Activated CD4-positive, alpha-beta memory T cell treated with anti-CD3 and anti-CD28 coated beads for 36 hours (primary cell): ENCODE measurements at places on chromosomes 16 and 17. TPM values are rescaled to one million over a fixed set of nuclear protein-coding genes. Genes with fewer than 3 reads are reported as not detected.

ZBTB4 gene
- total RNA-seq, result 16.7 TPM

NPIPA8 gene
- not detected for total RNA-seq

C17orf100 gene
- total RNA-seq, result 1.5 TPM

KRTAP4-9 gene
- total RNA-seq, result not detected

SLC16A11 gene
- 1.5 TPM for total RNA-seq

ZFPM1 gene
- total RNA-seq, result 11.6 TPM

PCTP gene
- 9.3 TPM for total RNA-seq

CMTM2 gene
- total RNA-seq, result 0.36 TPM

CCDC144A gene
- total RNA-seq, result 5.4 TPM

IL34 gene
- not detected for total RNA-seq

CD300E gene
- not detected for total RNA-seq

NLE1 gene
- 29.9 TPM for total RNA-seq

LAT gene
- 250 TPM for total RNA-seq

SGF29 gene
- total RNA-seq, result 18.5 TPM

SLC52A1 gene
- total RNA-seq, result 0.36 TPM

RPTOR gene
- total RNA-seq, result 47.9 TPM
